Activated CD8-positive, alpha-beta T cell treated with anti-CD3 and anti-CD28 coated beads, Interleukin-2, amount 10 ng/mL, durations not matched to agents 7 days and 5 days (primary cell): ENCODE measurements at places on chromosomes 6 and 20. TPM values are rescaled to one million over a fixed set of nuclear protein-coding genes. Genes with fewer than 3 reads are reported as not detected.

The TSHZ2 gene
- 0.13 TPM for total RNA-seq

The PTCHD4 gene
- total RNA-seq = not detected

The TGM3 gene
- total RNA-seq = not detected

The DCDC2 gene
- total RNA-seq = not detected

The TSPO2 gene
- not detected for total RNA-seq

The LHFPL5 gene
- not detected for total RNA-seq

The BMP7 gene
- total RNA-seq = not detected

The FGD2 gene
- total RNA-seq = 12.1 TPM

The PCED1A gene
- 17.9 TPM for total RNA-seq

The HLA-DRA gene
- total RNA-seq = 31.3 TPM

The ZMYND8 gene
- total RNA-seq = 44.7 TPM

The F13A1 gene
- total RNA-seq = not detected

The NNAT gene
- not detected for total RNA-seq

The GATA5 gene
- not detected for total RNA-seq
